ENCODE measurements at places on chromosomes 6 and 20.

- no peak for DNase-seq
Observed at GRCh38 chr6:151850479-151851003, 43.1 kb downstream of the ESR1 start.

GRCh38 chr6:139608466-139609261 lies 234.2 kb upstream of the CITED2 start:
- DNase-seq = no peak

DNA sequence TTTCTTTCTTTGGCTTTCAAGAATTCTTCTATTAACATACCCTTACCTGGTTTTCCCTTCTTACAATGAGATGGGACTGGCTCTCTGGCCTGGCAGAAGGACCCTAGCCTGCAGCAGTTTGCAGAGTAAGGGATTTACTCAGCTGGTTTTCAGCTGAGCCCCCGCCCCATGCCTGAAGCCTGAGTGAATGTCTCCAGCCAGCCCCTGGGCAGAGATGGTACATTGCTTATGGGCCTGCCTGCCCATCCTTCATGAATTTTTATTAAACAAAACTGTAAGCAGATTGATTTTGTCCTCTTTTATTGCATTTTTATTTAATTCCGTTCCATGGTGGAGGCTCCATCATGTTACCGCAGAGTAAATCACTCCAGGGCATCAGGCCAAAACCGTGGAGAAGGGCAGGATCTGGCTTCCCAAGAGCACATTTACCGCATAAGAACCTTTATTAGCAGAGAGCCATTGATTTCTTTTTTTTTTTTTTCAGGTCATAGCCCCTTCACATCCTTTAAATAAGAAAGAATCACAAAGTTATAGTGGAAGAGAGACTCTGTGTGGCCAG lies 316.2 kb downstream of the DHX35 start:
- no peak for DNase-seq

GRCh38 chr6:22383016-22383415 lies 86.2 kb upstream of the PRL start:
- DNase-seq = no peak
